ENCODE measurements at places on chromosomes 2 and 18.

GRCh38 chr18:3607309-3608098 is 157.5 kb downstream of the TGIF1 start:
- peak overlapping the region; percentile 97 for H3K27ac ChIP-seq
- peak; percentile 36 for DNase-seq
- no peaks in the 10 kb centered on the region for H3K27me3 ChIP-seq
- no peak overlapping the region for H3K4me3 ChIP-seq

DNA sequence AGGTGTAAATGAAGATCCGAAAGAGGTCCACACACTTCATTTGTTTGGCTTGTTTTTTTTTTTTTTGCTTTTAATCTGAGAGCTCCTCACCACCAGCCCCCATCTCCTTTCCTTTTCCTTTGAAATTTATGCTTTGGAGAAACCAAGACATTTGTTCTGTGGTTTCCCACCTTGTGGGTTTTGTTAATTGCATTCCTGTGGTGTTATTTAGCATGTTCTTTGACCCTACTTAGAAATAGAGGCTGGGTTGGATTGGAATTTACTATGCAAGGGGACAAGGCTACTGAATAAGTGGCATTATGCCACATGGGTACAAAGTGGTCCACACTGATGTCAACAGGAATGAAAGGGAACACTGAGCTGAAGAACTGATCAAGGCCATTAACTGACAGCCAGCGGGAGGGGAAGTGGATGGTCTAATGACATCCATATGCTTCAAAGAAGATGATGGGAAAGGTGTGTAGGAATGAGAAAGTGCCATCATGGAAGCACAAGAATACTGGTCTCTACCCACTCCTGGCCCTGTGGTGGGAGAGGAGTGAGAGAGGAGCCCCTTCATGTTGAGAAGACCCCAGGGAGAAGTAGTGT is 8.9 kb downstream of the CCL20 start:
- H3K27me3 ChIP-seq: no peaks in the 10 kb centered on the region
- H3K4me3 ChIP-seq: no peak overlapping the region
- H3K4me1 ChIP-seq: no peaks in the 10 kb centered on the region
- H3K36me3 ChIP-seq: no peaks in the 10 kb centered on the region
- no peak overlapping the region for H3K27ac ChIP-seq

DNA sequence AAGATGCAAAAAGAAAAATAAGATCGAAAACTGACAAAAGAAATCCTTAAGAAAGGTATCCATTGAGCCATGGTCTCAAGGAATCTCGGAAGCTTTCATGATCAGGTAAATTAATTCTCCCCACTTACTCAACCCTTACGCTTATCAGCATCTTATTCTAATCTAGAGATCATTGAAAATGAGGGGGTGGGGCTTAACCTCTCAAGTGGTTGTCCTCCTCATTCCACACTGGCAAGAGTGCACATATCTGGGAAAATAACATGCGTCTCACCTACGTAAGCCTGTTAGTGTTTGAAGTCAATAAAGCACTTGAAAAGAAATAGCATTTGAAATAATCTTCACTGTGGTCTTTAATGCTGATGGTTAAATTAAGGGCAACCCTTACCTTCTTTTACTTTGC is 82.5 kb upstream of the NEUROD1 start:
- H3K27me3 ChIP-seq: no peaks in the 10 kb centered on the region
- no peak overlapping the region for H3K4me3 ChIP-seq
- H3K36me3 ChIP-seq: no peaks in the 10 kb centered on the region

DNA sequence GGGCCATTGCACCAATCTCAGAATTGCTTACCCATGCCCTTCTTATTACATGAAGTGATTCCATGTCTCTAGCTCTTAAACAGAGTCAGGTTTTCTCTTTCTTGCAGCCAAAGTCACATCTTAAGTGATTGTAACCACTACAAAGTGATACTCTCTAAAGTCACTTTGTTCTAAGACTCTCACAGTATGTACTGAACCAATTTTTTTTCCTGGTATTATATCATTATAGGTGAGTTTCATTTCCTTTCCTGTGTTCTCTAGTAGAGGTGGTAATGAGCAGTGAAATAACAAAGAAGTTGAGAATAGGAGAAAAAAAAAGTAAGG is 66.3 kb upstream of the DARS1 start:
- H3K4me1 ChIP-seq: peaks cover 19% of the 10 kb centered on the region
- no peaks in the 10 kb centered on the region for H3K36me3 ChIP-seq
- H3K27me3 ChIP-seq: no peaks in the 10 kb centered on the region
- DNase-seq: no peak

- no peaks in the 10 kb centered on the region for H3K4me1 ChIP-seq
- no peak for DNase-seq
- no peak overlapping the region for H3K27ac ChIP-seq
- H3K4me3 ChIP-seq: no peak overlapping the region
- H3K36me3 ChIP-seq: no peaks in the 10 kb centered on the region
- H3K27me3 ChIP-seq: no peaks in the 10 kb centered on the region
These were observed 72.5 kb upstream of the RGPD5 start for GRCh38 chr2:109721626-109722025.

GRCh38 chr2:140916410-140916809 is 1214.4 kb downstream of the LRP1B start:
- no peaks in the 10 kb centered on the region for H3K4me1 ChIP-seq
- no peak for DNase-seq
- H3K27me3 ChIP-seq: no peaks in the 10 kb centered on the region
- no peak overlapping the region for H3K27ac ChIP-seq

DNA sequence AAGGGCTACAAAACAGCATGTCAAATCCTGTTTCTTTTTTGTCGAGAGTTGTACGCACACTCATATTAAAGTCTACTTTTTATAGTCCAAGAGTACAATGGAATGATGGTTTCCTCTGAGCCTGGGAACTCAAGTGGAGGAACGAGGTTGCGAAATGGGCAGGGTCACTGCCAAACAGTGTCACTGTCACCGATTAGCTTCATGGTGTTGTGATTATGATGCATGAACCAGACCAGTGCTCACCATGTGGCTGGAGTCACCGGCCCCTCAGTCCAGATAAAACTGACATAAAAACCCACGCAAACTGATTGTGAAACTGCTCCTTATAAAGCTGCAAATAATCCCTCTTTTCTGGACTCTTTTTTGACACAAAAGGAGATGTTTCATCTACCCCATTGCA is 122.0 kb downstream of the COPS8 start:
- H3K4me3 ChIP-seq: no peak overlapping the region
- no peak overlapping the region for H3K27ac ChIP-seq
- H3K36me3 ChIP-seq: no peaks in the 10 kb centered on the region
- peaks cover 13% of the 10 kb centered on the region for H3K27me3 ChIP-seq

GRCh38 chr2:175436076-175436475 is 254.6 kb upstream of the ATP5MC3 start:
- no peak overlapping the region for H3K4me3 ChIP-seq
- H3K27ac ChIP-seq: no peak overlapping the region
- H3K36me3 ChIP-seq: no peaks in the 10 kb centered on the region

GRCh38 chr2:105856581-105856980 is 111.9 kb downstream of the NCK2 start:
- no peak overlapping the region for H3K4me3 ChIP-seq
- H3K27me3 ChIP-seq: no peaks in the 10 kb centered on the region
- H3K4me1 ChIP-seq: no peaks in the 10 kb centered on the region
- no peak for DNase-seq
- no peak overlapping the region for H3K27ac ChIP-seq

All from DND-41 (cell line).